Activated CD4-positive, alpha-beta T cell treated with anti-CD3 and anti-CD28 coated beads, Interleukin-2, amount 10 ng/mL, durations not matched to agents 7 days and 5 days (primary cell): ENCODE measurements at places on chromosomes 3 and 15.

DNA sequence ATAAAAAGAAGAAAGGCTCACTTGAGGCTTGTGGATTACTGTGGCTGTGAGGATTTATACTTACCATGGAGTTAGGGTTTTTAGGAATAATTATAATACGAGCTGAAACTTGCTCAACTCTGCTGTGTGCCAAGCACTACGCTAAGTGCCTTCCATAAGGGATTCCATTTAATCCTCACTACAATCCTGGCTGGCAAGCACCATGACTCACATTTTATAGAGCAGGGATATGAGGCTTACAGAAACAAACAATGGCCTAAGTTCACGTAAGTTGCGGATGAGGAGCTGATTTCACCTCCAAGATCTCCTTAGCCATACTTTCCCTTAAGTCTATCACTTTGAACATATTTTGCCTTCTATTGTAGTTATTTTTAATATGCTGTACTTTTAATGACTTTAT lies 43.9 kb upstream of the ARL8B start:
- H3K4me3 ChIP-seq, result no peak overlapping the region
- no peaks in the 10 kb centered on the region for H3K36me3 ChIP-seq
- DNase-seq, result no peak
- no peaks in the 10 kb centered on the region for H3K4me1 ChIP-seq
- no peak overlapping the region for H3K27ac ChIP-seq

DNA sequence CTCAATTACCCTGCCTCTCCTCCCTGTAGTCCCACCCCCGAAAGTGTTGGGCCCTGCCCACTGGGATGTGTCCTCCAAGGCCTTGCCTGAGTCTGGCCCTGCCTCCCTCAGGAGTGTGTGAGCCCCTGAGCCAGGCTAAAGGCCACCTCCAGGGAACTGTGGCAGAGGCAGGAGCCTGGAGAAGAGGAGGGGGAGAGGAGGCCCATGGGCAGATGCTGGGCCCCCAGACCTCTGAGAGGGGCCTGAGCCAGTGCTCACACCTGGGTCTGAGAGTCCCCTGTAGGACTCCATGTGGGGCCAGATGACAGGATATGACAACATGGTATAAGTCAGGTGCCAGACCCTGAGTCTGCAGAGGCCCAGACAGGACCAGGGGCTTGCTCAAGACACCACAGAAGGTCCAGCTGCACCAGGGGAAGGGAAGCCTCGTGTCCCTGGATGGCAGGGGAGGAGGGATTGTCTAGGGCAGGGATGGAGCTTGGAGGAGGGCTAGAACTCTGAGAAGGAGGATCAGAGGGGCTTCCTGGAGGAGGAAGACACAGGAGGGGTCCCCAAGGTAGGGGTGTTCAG lies 217.9 kb downstream of the TBC1D2B start:
- no peaks in the 10 kb centered on the region for H3K4me1 ChIP-seq
- no peak overlapping the region for H3K4me3 ChIP-seq
- DNase-seq, result no peak

- no peak overlapping the region for H3K4me3 ChIP-seq
- peaks cover 10% of the 10 kb centered on the region for H3K4me1 ChIP-seq
- H3K27ac ChIP-seq, result peak overlapping the region; percentile 85
- no peaks in the 10 kb centered on the region for H3K36me3 ChIP-seq
- no peaks in the 10 kb centered on the region for H3K27me3 ChIP-seq
Measured at GRCh38 chr3:51271172-51271571, 113.9 kb upstream of the MANF start.

- no peak overlapping the region for H3K27ac ChIP-seq
- no peak overlapping the region for H3K4me3 ChIP-seq
- peaks cover 2% of the 10 kb centered on the region for H3K4me1 ChIP-seq
Measured at GRCh38 chr3:38226273-38226672, 39.3 kb upstream of the SLC22A13 start.

GRCh38 chr3:160477750-160478149 lies 28.2 kb upstream of the TRIM59 start:
- DNase-seq, result no peak
- no peaks in the 10 kb centered on the region for H3K36me3 ChIP-seq
- H3K4me3 ChIP-seq, result no peak overlapping the region
- H3K27ac ChIP-seq, result no peak overlapping the region
- H3K27me3 ChIP-seq, result peaks cover 8% of the 10 kb centered on the region

DNA sequence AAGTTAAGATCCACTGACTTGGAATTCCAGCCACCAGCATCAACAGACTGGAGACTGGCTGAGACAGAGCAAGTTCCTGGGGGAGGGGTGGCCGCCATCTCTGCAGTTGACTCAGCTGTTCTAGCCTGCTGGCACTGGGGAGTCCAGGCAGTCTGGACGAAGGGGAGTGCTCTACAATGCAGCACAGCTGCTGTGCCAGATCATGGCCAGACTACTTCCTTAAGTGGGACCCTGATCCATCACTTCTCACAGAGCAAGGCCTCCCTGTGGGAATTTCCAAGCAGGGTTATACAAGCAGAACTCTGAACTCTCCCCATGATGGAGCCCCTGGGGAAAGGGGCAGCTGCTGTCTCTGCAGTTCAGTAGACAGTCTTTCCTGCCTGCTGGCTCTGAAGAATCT lies 35.2 kb downstream of the PYGO1 start:
- H3K27ac ChIP-seq, result no peak overlapping the region
- H3K27me3 ChIP-seq, result peaks cover 5% of the 10 kb centered on the region
- no peak for DNase-seq

GRCh38 chr3:14208977-14209394 lies 30.4 kb downstream of the LSM3 start:
- no peak overlapping the region for H3K27ac ChIP-seq
- no peaks in the 10 kb centered on the region for H3K36me3 ChIP-seq
- H3K4me3 ChIP-seq, result no peak overlapping the region
- no peak for DNase-seq
- no peaks in the 10 kb centered on the region for H3K27me3 ChIP-seq

GRCh38 chr3:123809597-123809996 lies 74.5 kb downstream of the MYLK start:
- H3K4me3 ChIP-seq, result no peak overlapping the region
- DNase-seq, result no peak
- peaks cover 2% of the 10 kb centered on the region for H3K27me3 ChIP-seq
- no peaks in the 10 kb centered on the region for H3K36me3 ChIP-seq

- no peaks in the 10 kb centered on the region for H3K4me1 ChIP-seq
- H3K36me3 ChIP-seq, result no peaks in the 10 kb centered on the region
- no peaks in the 10 kb centered on the region for H3K27me3 ChIP-seq
- no peak for DNase-seq
Measured at GRCh38 chr3:173351886-173352285, 45.7 kb upstream of the NLGN1 start.
